ENCODE measurements at places on chromosomes 1 and 21. TPM values are rescaled to one million over a fixed set of nuclear protein-coding genes. Genes with fewer than 3 reads are reported as not detected.
A peak's percentile ranks its signal among the peaks of the same experiment; 100 is the strongest.

DNA sequence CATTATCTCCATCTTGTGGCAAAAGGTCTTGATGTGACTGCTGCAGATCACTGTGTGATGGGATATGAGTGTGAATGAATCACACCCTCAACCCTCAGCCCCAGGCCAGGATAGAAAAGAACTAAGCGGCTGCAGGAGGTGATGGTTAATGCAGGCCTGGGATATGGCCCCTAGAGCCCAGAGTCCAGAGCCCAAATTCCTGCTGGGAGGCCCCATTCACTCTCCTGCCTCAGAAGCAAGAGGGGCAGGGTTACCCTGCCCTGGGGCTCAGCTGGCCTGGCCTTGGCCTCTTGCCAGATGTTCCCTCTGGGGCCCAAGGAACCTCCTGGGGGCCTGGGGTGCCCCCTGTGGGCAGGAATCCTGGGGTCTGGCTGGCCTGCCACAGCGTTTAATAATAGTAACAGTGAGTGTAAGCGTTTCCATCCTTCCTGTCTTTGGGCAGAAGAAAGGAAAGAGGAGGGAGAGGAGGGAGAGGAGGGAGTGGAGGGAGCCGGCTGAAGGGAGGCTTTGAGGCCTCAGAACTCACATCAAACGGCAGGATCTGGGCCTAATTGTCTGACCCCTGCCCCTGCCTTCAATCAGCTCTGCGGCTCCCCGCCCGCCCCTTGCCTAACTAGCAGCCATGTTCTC lies 26.2 kb downstream of the DMAP1 start:
- H3K27ac ChIP-seq, result peak overlapping the region; percentile 60
- H3K4me3 ChIP-seq, result no peak overlapping the region
- peaks cover 20% of the 10 kb centered on the region for H3K4me1 ChIP-seq
- peak; percentile 91 for DNase-seq
- H3K36me3 ChIP-seq, result no peaks in the 10 kb centered on the region

FUCA1 gene
- total RNA-seq, result 31.2 TPM

S100A2 gene
- 1.8 TPM for total RNA-seq

DNA sequence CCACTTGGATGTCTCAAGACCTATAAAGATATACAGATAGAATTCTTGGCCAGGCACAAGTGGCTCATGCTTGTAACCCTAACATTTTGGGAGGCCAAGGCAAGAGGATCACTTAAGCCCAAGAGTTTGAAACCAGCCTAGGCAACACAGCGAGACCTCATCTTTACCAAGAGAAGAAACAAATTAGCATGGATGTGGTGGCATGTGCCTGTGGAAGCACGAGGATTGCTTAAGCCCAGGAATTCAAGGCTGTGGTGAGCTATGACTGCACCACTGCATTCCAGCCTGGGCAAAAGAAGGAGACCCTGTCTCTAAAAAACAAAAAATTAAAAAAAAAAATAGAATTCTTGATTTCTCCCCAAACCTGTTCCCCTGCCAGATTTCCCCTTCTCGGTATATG lies 8.3 kb downstream of the ASAP3 start:
- DNase-seq, result no peak
- H3K4me1 ChIP-seq, result peaks cover 45% of the 10 kb centered on the region
- no peaks in the 10 kb centered on the region for H3K27me3 ChIP-seq
- H3K4me3 ChIP-seq, result no peak overlapping the region
- peak overlapping the region; percentile 77 for H3K27ac ChIP-seq

ITPKB gene
- 7.1 TPM for total RNA-seq

- H3K27me3 ChIP-seq, result no peaks in the 10 kb centered on the region
- H3K4me3 ChIP-seq, result no peak overlapping the region
- peaks cover 29% of the 10 kb centered on the region for H3K4me1 ChIP-seq
- no peaks in the 10 kb centered on the region for H3K36me3 ChIP-seq
- H3K27ac ChIP-seq, result peak overlapping the region; percentile 60
Measured at GRCh38 chr1:6800745-6801144, 15.5 kb downstream of the CAMTA1 start.

Measured in osteoblast (primary cell).